ENCODE measurements at places on chromosomes 3 and 15.

DNA sequence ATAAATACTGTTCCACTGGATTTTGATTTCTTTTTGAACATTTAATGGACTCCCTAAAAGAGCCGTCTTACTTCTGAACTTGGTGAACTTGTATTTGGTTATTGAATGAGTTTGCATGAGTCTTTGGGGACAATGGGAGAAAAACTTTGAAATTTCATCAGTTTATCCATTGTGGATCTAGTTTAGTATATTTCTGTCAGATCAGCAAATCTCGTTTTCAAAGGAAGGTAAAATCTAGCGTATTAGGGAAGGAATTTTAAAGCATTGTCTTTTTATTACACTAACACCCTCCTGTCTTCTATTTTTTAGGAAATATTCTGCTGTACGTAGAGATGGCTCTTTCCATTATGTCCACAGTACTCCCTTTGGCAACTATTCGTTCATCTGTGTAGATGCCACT lies 12.8 kb downstream of the TMEM62 start:
- DNase-seq = no peak

DNA sequence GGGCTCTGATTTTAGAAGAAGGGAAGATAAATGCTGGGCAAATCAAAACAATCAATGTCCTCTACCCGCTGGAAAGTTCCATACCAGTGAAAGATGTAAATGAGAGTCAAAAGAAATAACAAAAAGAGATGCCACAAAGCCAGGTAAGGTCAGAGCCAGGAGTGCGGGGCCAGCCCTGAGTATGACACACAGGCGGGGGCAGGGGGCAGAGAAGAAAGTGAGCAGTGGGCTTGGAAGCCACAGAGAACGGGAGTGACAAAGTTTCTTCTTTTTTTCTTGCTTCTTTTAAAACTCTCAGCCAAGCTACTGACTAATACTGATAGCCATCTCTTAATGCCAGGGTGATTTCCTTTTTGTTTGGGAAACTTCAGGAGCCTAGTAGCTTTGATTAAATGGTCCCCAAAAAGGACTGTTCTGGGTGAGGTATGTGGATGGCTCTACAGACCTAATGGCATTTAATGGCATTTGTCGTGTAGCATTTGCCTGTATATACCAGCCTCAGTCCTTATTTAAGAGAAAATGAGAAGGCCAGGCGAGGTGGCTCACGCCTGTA lies 23.1 kb upstream of the TSEN2 start:
- no peak for DNase-seq

GRCh38 chr3:37577697-37578096 lies 284.0 kb upstream of the CTDSPL start:
- no peak for DNase-seq

- DNase-seq = no peak
Observed at GRCh38 chr3:3212781-3213440, 33.4 kb upstream of the CRBN start.

DNA sequence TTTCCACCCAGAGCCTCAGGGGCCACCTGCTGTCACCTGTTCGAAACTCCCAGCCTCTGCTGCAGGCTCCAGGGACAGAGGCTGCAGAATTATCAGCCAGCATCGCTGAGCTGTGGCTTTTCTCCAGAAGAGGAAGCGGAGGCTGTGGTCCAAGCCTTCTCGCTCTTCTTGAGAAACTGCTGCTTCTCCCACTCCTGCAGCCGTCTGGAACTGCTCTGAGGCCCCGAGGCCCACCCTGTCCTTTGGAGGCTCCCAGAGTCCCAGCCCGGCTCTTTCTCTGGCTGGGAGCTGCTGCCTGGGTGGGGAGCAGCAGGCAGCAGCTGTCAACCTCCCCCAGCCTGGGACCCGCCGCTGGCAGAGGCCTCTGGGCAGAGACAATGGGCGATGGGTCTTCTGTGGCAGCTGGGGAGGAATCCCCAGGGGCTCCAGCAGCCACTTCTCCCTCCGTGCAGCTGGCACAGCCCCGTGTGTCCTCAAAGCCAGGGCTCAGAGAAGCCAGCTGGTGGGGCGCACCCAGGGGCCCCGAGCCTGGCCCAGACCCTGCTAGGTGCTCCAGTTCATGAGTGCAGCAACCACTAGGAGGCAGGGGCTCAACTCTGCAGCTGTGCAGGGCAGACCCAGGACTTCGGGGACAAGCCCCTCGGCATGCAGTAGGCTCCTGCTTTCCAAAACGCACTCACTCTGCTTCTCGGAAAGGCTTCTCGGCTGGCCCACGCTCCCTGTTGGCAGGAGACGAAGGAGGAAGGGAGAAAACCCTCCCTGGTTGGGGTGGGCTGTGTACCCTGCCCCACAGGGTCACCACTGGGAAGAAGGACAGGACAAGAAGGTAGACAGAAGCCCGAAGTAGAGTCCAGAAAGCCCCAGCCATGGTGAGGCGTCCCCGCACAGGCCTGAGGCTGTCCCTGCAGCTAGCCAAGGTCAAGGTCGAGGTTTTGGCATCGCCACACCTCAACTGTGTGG lies 49.9 kb upstream of the FURIN start:
- DNase-seq = no peak

- DNase-seq = no peak
Observed at GRCh38 chr15:26144836-26145235, 281.7 kb upstream of the ATP10A start.

- DNase-seq = no peak
Observed at GRCh38 chr15:93019090-93019489, 69.9 kb downstream of the RGMA start.

GRCh38 chr3:40312661-40313226 lies 3.2 kb downstream of the EIF1B start:
- DNase-seq = no peak

- no peak for DNase-seq
Observed at GRCh38 chr3:183460081-183461055, 31.9 kb upstream of the MCF2L2 start.

DNA sequence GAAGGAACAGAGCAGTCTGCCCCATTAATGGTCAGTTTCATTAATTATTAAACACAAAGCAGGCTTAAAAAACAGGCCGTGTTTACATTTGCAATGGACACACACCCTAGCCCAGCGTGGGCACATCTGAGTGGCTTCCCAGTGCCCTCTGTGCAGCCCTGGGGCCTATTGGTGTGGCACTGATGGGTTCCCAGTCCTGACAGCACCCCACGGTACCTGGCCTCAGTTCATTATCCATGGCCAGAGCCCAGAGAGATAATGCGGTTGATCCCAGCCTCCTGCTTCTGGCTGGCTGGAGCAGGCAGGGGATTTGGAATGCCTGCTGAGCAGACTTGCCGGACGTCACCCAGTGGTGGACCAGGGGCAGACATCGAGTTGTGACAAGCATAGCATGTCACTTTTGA lies 110.5 kb upstream of the ABHD17C start:
- no peak for DNase-seq

DNA sequence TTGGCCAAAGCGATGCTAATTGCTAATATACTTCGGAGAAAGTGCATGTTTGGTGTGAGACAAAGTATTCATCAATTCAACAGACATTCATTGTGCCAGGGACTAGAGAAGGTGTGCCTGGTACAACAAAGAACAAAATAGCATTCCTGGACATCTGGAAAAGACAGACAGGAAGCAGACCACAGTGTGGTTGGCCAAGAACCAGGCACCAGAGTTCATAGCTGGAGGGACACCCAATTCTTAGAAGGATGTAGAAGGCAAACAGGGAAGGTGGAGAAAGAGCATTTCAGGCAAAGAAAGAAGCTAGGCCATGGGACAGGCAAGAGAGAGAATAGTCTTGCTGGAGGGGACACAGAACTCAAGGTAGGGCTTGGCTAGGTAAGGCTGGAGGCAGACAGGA lies 105.8 kb upstream of the ETV5 start:
- no peak for DNase-seq

DNA sequence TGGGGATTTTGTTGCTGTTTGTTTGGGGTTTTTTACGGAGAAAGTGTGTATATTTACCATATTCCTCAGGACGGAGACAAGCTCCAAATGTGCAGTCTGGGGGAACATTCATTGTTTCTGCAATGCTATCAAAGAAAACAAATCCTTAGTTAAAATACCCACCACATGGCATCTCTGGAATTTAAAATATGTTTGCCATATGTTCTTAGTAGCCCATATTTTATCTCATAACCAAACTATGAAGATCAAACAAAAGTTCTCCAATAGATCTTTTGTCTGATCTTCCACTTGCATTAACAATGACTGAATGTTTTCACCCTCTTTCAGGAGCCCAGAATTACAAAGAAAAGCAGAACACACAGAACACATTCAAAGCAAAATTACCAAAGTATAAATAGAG lies 35.3 kb downstream of the EFHB start:
- no peak for DNase-seq

- DNase-seq = no peak
Observed at GRCh38 chr3:122942937-122943827, 84.4 kb downstream of the SEMA5B start.

DNA sequence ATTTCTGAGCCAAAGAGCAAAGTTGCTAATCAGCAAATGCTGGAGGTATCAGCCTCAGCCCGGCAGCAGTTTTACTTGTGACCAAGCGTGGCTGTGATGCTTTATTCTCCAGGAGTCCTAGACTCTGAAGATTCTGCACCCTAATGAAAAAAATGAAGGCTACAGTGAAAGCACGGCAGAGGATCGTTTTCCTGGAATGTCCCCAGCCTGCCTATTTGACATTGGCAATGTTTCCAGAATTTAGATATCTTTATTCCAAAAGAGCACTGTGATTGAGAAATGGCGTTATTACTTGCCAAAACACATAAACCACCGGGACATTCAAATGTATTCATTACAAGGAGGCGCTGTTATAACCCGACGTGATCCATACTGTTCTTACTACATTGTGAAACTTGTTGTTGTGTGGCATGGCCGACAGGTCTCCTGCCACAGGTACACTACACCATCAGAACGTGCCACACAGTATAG lies 263.8 kb downstream of the SLCO3A1 start:
- no peak for DNase-seq

Data from AG04449 (cell line).